ENCODE measurements at places on chromosomes 6 and 20.

DNA sequence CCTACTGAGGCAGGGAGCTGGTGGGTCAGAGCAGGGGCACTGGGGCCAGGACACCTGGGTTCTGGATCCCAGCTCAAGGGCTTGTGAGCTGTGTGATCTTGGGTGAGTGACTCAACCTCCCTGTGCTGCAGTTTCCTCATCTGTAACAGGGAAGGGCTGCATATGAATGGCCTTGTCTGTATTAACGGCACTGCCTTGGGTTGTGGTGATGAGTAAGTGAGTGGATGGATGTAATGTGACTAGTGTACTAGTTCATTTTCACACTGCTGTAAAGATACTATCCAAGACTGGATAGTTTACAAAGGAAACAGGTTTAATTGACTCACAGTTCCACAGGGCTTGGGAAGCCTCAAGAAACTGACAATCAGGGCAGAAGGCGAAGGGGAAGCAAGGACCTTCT lies 233.5 kb downstream of the TAF4 start:
- DNase-seq: no peak

DNA sequence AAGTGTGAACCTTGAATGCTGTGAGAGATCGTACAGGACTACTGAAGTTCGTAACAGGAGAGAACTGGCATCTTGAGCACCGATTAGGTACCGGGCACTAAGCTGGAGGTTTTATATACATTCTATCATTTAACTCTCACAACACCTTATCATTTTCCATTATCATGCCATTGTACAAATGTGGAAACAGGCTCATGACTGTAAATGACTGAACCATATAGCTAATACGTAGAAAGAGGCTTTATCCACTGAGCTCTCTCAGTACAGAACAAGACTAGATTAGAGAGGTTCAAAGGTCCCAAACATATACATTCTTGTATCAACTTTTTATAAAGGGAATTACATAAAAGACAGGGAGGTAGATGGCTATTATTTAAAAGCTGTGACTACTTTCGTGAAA lies 130.6 kb downstream of the CEP57L1 start:
- DNase-seq: no peak

DNA sequence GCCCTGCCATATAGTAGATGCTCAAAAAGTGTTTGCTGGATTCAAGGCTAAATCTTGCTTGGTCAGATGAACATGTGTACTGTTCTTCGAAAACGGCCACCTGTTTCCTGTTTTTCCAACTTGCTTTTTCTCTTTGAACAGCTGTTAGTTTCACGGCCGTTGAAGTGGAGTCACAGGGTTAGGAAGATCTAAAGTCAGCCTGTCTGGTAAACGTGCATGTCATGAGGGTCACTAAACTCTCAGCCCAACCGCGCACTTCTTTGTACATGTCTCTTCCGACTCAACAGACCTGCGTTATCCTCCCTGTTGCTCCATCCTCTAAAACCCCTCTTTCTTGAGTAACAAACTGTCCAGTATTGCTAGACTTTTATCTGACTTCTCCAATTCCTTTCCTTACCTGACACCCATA lies 93.2 kb upstream of the MAN1A1 start:
- DNase-seq: peak; percentile 63

DNA sequence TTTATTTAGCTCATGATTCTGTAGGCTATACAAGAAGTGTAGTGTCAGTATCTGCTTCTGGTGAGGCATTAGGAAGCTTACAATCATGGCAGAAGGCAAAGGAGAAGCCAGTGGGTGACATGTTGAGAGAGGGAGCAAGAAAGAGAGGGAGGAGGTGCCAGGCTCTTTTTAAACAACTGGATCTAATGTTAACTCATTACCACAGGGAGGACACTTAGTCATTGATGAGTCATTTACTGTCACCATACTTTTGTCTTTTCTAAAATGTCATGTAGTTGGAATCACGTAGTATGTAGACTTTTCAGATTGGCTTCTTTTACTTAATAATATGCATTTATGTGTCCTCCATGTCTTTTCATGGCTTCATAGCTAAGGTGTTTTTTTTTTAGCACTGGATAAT lies 58.1 kb downstream of the NUS1 start:
- no peak for DNase-seq

- DNase-seq: no peak
Measured at GRCh38 chr6:88368071-88368787, 202.1 kb upstream of the CNR1 start.

DNA sequence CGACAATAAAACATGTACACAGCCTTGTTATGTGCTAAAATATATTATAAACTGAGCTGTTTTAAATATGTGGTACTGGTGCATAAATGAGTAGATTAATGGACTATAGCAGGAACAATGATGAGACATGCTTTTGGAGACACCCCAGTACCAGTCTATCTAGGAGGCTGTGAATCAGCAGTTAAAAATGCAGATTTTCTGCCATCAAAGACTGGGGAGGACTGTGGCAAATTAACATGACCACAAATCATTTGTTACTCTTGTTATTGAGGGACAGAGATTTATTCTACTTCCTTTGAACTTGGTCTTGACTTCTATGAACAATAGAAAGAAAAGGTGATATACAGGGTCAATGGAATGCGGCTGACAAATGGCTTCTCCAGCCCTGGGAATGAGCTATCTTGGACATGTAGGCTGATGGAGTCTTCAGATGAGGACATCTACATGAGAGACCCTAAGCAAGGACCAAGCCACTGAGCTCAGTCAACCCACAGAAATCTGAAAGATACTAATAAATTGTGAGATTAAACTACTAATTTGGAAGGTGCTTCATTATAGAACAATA lies 551.7 kb upstream of the GJE1 start:
- DNase-seq: no peak

DNA sequence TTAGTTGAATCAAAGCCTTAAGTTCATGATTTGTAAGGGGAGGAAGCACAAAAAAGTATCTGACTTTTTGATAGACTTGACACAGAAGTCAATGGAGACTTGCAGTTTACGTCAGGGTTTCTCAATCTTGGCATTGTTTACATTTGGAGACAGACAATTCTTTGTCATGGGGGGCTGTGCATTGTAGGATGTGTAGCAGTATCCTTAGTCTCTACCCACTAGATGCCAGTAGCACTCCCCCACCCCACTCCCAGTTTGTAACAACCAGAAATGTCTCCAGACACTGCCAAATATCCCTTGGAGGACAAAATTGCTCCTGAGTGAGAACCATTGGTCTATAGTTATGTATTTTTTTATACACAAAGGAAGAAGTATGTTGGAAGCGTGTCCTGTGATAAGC lies 434.1 kb downstream of the RFPL4B start:
- no peak for DNase-seq

GRCh38 chr6:65984089-65984488 lies 277.1 kb upstream of the EYS start:
- DNase-seq: no peak

DNA sequence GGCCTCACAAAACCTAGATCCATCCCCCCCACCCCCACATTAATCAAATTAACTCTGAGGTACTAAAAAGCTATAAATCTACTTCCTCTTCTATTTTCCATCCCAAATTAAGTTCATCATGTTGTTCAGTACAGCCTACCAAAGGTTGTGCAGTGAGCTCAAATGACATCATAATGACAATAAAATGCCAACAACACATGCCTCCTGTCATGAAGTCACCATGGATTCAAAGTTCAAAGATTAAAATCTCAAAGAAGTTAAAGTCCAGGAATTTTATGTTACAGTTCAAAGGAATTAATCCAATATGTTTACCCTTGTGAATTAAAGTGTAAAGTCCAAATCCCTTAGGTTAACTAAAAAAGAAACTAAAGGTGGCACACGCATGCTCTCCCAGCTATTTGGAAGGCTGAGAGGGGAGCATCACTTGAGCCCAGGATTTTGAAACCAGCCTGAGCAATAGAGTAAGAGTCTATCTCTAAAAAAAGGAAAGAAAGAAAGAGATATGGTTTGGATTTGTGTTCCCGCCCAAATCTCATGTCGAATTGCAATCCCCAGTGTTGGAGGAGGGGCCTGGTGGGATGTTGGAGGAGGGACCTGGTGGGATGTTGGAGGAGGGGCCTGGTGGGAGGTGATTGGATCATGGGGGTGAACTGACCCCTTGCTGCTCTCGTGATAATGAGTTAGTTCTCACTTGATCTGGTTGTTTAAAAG lies 25.7 kb upstream of the SIRT5 start:
- no peak for DNase-seq

DNA sequence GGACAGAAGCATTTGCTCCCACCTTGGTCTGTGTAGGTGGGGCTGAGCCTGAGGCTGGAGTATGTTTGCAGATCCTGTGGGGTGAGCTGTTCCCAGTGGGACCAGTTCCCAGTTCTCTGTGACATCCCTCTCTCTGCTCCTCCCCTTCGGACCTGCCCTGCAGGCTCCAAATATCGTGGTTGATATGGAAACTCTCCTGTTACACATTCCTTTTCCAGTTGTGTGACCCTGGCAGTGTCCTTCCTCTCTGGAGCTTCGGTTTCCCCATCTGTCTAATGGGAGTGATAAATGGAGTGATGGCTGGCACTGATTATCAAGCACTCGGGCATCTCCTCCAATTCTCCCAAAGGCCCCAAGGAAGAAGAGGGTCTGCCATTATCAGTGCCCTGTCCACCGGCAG lies 15.7 kb upstream of the TGM2 start:
- no peak for DNase-seq

GRCh38 chr6:138334000-138334399 lies 43.7 kb upstream of the SMIM28 start:
- DNase-seq: no peak

DNA sequence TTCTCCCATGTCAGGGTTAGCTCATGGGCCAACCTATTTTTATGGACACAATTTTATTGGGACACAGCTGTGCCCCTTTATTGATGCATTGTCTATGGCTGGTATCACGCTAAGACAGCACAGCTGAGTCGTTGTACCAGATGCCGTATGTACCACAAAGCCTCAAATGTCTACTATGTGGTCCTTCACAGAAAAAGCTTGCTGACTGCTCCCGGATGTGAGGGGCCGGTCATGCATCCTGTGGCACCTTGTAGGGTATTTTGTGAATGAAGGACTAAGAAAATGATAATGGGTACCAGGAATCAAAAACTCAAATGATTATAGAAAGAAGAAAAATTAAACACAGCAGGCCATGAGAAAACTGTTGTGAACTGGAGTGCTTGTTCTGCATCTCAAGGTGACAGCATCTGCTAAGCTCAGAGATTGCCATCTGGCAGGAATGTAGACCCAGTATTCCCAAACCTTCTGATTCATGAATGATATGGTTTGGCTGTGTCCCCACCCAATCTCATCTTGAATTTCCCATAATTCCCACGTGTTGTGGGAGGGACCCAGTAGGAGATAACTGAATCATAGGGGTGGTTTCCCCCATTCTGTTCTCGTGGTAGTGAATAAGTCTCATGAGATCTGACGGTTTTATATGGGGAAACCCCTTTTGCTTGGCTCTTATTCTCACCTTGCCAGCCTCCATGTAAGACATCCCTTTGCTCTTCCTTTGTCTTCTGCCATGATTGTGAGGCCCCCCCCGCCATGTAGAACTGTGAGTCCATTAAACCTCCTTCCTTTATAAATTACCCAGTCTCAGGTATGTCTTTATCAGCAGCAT lies 248.5 kb downstream of the TSHZ2 start:
- no peak for DNase-seq

GRCh38 chr20:42179768-42180167 lies 561.6 kb upstream of the CHD6 start:
- no peak for DNase-seq

DNA sequence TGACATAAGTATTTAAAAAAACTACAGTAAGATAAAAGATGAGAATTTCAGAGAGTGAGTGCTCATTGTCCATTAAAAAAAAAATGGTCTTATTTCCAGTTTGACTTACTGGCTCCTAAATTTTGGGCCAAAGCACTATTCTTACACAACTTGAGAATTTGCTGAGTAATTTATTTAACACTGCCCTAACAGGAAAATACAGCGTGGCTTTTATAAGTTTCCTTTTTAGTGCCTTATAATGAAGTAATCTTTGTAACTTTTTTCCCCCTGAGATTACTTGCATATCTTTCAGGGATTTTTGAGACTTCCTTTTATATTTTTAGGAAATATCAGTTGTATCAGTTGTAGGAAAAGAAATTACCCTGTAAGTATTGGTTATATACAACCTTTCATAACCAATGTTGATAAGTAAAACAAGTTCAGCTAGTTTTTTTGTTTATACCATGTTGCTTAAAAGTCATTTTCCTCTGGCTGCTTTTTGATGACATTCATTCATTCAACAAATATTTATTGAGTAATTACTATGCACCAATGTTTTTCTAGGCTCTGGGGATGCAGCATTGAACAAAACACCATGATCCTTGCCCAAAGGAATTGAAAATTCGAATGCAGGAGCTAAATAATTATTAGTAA lies 106.4 kb upstream of the SGK1 start:
- peak; percentile 11 for DNase-seq

GRCh38 chr6:136290410-136291010 lies 864 bp upstream of the BCLAF1 start:
- DNase-seq: peak; percentile 86

DNA sequence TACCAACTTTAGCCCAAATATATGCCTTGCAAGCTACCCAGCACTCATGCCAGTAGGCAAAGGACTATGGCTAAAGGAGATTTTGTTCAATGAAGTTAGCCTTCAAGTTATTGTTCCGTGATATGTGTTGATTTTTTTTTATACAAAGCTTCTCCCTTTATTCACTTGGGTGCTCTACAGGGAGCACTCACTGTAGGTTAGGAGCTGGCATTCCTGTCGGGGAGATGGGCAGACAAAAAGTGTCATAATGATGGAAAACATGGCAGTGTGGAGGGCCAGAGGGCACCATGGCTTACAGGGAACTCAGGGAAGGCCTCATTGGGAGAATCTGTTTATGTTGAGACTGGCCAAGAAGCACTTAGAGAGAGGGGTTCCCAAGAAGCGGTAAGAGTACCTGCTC lies 292.4 kb downstream of the TSHZ2 start:
- no peak for DNase-seq

DNA sequence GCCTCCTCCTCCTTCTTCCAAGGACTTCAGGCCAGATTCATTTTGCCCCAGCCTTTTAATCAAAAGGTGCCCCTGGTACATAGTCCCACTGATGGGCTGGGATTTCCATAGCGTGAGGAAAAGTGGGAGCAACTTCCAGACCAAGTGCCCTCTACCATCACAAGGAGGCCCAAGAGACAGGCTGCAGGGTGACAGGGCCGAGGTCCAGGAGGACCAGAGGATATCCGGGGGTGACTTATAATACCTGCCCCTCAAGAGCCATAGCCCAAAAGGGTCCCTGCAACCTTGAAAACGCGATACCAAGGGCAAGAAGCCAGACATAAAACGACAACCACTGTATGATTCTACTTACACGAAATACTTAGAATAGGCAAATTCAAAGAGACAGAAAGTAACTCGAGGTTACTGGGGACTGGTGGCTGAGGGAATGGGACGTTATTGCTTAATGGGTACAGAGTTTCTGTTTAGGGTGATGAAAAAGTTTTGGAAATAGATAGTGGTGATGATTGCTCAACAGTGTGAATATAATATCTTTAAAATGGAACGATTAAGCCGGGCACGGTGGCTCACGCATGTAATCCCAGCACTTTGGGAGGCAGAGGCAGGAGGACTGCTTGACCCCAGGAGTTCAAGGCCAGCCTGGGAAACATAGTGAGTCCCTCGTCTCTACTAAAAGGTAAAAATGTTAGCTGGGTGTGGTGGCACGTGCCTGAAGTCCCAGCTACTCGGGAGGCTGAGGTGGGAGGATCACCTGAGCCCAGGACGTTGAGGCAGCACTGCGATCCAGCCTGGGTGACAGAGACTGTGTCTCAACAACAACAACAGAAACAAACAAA lies 71.9 kb downstream of the NOL4L start:
- DNase-seq: no peak
